ENCODE measurements at places on chromosomes 2 and 18.

- DNase-seq: no peak
Observed at GRCh38 chr2:233544200-233544610, 22.4 kb downstream of the USP40 start.

GRCh38 chr2:219688560-219689445 lies 61.4 kb downstream of the SLC4A3 start:
- DNase-seq: no peak

DNA sequence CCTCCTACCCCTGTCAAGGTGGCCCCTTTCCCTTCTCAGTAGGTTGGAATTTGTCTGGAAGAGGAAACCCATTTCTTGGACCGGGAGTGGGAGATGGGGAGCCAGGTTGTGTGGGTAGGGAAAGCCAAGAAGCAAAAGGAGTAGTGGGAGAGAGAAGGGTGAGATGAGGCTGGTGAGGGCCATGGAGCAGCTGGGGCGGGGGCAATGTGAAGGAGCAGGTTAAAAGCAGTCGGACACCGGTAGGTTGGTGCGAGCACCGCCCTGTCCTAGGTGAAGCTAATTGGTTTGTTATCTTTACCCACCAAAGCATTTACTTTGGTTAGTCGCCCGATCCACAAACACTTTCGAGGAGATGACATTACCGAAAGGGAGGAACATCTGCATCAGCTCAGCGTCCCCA lies 306.8 kb downstream of the CELF4 start:
- no peak for DNase-seq

DNA sequence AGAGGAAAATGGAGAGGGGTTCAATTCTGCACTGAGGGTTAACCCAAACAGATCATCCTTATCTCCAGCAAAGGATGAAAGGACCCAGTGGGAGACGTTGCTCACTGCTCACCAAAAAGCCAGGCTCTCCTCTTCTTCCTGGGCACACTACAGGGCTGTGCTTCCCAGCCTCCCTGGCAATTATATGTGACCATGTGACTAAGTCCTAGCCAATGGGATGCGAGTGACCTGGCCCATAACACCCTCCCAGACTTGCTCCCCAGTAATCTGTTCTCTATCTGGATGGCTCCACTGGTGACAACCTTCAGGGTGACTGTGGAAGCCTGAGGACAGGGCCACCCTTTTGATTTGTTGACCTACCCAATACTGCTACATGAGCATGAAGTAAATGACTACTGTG lies 10.9 kb upstream of the PRKCE start:
- DNase-seq: no peak

- DNase-seq: no peak
Observed at GRCh38 chr2:35580956-35581355, 774.6 kb upstream of the CRIM1 start.

GRCh38 chr2:56268856-56269255 lies 85.1 kb downstream of the CCDC85A start:
- no peak for DNase-seq

DNA sequence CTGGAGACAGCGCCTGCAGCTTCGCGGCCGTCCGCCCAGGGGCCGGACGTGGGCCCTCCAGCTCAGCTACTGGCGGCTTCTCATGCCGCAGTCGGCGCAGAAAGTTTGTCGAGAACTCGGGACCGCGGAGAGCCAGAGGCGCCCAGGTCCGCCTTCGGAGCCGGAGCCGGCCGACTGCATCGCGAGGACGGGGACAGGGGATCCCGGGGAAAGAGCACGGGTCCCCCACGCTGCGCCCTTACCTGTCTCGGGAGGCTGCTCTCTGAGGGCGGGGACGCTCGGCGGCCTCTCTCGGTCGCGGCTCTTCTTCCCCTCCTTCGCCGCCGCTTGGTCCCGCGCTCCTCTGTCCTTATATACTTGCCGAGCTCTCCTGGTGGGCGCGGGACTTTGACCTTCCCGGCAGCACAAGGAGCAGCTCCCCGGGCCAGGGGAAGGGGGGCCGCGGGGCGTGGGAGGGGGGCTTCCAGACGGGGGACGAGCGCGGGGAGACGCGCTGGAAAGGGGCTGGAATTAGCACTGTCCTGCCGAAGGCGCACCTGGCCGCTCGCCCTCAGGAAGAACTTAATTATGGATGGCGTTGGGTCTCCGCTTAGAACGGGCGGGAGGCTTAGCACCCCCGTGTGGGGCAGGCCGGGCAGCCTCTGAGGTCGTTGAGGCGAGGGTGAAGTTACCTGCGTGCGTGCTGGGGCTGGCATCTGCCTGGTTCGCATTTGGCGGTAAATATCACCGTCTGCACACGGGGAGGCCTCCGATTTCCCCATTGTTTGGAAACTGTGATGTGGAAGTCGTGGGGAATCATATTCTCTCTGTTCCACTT lies at the start of gene POMC:
TSS of gene POMC (minus strand) at position 325 of the 817 bp plus-strand sequence. CDS start 3,808 bp downstream, outside the sequence.
- peak; percentile 26 for DNase-seq

Data from Kasumi-1 (cell line).